ENCODE measurements at places on chromosomes 2 and 18.
A peak's percentile ranks its signal among the peaks of the same experiment; 100 is the strongest.

DNA sequence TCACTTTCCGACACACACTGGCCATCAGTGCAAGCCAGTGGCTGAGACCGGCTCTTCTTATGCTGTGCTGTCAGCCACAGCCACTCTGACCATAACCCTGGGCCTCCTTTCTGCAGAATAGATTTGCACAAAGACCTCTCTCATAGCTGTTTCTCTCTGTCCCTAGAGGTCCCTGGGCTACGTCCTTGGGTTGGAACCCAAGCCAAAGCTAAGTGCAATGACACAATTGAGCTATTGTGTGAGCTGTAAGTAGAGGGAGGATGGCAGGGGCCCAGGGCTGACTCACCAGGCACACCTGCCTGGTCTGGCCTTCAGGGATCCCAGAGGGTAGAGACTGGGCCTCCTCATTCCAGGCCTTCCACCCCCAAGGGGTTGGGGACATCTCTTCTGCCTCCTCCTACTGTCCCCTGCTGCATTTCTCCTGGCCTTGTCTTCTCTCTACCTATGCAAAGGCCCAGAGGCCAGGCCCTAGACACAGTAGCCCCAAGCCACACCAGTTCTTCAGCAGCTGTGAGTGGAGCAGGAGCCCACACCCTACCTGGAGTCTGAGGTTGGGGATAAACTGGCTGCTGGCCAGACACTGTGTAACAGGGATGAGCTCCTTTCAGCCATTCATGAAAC lies 174.6 kb downstream of the NCK2 start:
- DNase-seq = no peak

DNA sequence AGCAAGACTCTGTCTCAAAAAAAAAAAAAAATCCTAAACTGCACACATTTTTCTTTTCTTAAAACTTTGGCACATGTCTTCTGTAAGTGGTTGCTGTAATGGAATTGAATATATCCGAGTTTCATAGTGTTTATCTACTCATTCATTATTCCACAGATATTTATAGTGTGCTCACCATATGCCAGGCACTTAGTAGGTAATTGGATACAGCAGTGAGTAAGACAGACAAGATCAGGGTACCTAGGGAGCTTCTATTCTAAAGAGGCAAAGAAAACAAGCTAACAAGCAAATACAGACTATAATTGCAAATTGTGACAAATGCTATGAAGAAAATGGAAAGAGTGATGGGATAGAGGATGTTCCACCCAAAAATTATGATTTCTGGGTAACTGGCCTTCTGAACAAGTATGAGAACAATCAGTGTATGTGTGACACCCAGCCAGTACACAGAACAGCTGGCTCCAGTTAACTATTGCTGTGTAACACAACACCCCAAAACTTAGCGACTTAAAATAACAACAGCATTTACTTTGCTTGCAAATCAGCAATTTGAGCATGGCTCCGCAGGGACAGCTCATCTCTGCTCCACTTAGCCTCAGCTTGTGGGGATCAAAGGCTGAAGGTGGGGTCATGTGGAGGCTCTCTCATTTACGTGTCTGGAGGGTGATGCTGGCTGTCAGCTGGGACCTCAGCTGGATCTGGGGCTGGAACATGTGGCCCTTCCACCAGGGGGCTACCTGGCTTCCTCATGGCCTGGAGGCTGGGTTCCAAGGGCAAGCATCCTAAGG lies 224.9 kb downstream of the INSIG2 start:
- DNase-seq = no peak

DNA sequence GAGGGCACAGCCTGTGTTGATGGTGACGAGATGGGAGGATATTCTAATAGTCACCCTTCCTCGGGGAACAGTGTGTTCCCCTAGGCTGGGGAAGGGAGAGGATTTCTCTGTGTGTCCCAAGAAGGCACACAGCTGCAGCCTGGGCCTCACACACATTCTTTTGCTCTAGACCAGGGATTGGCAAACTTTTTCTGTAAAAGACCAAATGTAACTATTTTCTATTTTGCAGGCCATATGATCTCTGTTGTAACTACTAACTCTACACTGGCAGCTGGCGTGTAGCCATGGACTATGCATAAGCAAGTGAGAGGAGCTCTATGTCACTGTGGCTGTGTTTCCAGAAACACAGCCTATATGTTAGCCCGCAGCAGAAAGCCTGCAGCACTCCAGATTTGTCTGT lies 65.8 kb downstream of the ARHGAP28 start:
- DNase-seq = no peak

GRCh38 chr2:12543978-12544558 lies 172.7 kb upstream of the TRIB2 start:
- DNase-seq = no peak

- no peak for DNase-seq
Observed at GRCh38 chr2:222196159-222196558, 102.6 kb downstream of the PAX3 start.

DNA sequence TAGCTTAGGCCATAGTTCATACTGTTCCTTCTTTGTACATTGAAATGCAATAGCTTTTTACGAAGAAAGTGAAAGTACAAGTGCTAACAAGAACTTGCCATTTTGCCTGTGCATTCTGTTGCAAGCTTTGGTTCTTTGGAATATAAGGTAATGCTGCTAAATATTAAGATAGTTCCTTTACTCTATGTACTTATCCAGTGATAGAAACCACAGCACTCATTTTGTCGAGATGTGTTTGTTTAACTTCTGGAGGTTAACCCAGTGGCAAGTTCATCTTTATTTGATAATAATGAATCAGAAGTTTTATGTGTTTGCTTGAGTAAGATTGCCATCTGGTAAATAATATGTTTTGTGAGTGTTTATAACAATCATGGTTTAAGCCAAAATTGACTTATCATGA lies 373.1 kb upstream of the FANCL start:
- no peak for DNase-seq

DNA sequence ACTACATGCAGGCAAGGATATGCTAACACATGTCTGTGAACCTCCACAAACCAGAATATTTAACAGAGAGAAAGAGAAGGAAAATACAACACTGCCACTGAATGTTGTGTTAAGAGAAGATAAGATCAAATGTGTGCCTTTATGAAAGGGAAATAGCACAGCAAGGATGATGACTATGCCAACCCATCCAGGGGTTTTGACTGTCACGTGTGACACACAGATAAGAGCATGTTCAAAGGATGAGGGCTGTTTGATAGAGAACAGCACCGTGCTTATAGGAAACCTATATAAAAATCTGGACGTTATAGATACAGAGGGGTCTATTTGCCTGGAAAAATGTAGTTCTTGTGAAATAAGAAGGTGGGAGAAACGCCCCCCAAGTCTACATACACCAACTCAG lies 911.8 kb downstream of the CPS1 start:
- DNase-seq = no peak

GRCh38 chr2:137467246-137467862 lies 496.9 kb upstream of the HNMT start:
- DNase-seq = no peak

DNA sequence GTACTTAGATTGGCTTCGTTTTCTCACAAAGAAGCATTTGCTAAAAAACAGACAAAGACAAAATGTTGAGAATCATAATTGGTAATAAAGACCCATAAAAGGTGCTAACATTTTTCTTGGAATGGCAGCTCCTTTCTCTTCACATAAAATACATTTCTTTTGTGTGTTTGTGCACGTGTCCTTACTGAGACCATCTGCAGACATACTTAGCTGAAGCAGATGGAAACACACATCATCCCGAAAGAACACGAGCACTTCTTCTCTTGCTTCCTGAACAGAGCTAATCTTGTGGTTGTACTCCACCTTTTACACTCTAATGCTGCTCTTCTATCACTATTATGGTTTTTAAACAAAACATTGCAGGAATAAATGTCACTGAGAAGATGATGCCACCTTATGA lies 142.5 kb downstream of the SPHKAP start:
- DNase-seq = no peak

GRCh38 chr2:38586931-38587330 lies 15.8 kb downstream of the HNRNPLL start:
- DNase-seq = no peak

GRCh38 chr2:24739354-24740025 lies 53.7 kb downstream of the PTRHD1 start:
- no peak for DNase-seq

- peak; percentile 51 for DNase-seq
Observed at GRCh38 chr2:152566728-152567069, 150.6 kb downstream of the PRPF40A start.

DNA sequence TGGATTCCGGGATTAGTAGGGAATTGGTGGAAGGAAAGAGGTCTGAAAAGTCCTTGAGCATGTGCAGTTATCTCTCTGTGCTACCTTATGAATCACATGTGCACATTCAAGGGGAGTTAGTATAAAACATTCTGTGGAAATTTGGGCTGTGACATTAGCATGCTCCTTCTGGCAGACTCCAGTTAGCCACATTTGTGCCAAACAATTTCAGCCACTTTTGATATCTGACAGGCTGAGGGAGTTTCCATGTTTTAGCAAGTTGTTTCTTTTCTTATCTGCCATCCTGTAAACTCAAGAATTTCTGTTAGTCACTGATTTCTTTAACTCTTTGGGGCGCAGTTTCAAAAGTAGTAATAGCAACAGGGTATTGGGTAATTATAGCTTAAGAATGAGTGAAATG lies 28.3 kb upstream of the GYPC start:
- DNase-seq = no peak

DNA sequence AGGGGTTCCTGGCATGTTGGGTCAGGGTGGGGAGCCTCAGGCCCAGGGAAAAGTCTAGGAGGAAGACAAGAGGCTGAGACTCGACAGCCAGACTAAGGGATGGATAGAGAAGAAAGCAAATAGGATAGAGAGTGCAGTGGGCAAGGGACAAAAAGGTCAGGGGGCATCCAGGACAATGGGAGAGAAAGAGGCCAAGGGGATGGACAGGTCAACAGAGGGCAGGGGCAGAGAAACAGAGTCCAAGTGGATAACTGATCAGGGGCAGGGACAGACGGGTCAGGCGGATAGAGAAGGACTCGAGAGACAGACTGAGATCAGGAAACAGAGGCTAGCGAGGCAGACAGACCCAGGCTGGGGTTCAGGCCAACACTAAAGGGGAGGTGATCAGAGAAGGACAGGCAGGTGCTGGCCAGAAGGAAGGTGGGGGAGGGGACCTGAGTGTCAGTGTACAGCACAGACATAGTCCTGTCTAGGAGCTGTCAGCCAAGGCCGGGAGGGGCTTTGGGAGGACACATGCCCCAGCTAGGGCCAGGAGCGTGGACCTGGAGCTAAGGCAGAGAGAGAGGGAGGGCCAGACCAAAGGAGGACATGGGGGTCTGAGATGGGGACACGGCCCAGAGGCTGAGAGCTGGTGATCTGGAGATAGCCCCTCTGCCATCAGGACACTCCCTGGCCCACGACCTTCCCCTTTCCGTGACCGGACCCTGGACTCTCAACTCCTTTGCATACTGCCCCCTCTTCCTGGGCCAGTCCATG lies 12.2 kb downstream of the ASIC4 start:
- no peak for DNase-seq

DNA sequence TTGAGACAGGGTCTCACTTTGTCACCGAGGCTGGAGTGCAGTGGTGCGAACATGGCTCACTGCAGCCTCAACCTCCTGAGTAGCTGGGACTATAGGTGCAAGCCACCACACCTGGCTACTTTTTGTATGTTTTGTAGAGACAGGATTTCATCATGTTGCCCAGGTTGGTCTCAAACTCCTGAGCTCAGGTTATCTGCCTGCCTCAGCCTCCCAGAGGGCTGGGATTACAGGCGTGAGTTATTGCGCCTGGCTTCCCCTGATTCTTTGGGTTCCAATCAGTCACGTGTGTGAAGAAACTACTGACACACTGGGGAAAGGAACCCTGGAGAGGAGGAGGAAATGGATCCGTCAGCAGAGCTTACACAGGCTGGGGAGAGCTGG lies 22.3 kb upstream of the RAB10 start:
- no peak for DNase-seq

GRCh38 chr18:36526611-36527010 lies 229.1 kb downstream of the FHOD3 start:
- DNase-seq = no peak

DNA sequence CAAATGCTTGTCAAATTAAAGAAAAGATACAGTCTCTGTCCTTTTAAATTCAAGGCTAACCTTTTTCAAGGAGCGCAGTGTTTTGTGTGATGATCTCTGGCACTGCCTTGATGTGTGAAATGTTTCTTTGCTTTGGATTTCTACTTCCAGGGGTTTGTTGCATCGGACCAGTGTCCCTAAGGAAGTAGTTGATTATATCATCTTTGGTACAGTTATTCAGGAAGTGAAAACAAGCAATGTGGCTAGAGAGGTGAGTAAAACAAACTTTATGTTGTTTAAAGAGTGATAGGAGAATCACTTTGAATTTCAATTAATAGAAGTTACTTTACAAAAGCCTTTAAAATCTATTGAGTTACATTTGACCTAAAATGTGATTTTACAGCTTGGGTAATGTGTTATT lies 28.8 kb downstream of the HADHB start:
- peak; percentile 68 for DNase-seq

DNA sequence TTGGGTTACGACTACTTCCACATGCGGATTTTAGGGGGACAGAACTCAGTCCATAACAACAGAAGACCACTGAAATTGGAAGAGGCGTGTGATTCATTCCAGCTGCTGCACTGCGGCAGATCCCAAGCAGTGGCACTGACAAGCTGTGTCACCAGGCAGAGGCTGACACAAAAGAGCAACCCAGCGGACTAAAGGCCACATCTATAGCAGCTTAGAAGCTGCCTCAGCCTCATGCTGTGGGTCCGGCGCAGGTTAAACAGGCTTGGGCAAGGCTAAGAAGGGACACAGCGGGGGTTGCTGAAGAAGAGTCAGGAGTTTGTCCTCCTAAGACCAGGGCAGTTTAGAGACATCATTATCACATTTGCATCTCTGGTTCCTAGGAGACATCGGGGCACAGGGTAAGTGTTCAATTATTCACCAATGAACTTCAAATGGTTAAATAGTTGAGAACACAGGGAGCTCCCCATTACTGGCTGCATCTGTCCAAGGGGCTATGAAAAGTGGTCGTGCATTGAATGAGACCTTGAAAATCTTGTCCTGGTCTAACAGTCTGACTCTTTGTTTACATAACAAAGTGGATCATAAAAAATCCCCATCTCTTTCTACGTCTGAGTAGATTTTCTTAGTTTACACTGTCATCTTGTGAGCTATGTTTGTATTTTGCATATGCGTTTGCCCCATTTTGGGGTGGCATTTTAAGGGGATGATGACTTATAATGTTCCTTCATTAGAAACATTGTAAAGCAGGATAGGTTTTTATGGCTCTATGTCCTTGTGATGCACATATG lies 162.3 kb upstream of the TRIB2 start:
- DNase-seq = no peak

All from CD14-positive monocyte (primary cell).